Mammary epithelial cell (primary cell): ENCODE measurements at places on chromosomes 13 and 19.

GRCh38 chr13:113732176-113732960 is 26.7 kb upstream of the TMEM255B start:
- DNase-seq, result no peak

DNA sequence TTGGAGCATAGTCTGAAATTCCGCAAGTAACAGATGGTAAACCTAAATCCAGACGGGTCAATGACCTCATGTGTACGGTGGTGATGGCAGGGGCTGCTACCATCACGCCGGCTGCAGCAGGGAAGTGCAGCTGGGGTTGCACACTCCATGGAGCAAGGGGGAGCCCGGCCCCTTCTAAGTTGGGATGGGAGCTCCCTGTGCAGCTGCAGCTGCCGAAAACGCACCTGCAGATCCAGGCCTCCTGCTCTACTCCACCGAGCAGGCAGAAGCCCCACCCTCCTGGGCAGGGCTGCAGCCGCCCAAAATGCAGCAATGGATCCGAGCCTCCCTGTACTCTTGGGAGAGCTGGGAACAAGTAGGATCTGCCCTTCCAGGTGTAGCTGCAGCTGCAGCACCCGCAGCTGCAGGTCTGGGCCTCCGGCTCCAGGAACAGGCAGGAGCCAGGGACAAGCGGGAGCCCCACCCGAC is 25.5 kb downstream of the KBTBD6 start:
- DNase-seq, result no peak

- DNase-seq, result peak; percentile 50
Observed at GRCh38 chr19:4722671-4723594, 709 bp downstream of the DPP9 start.

- DNase-seq, result peak; percentile 3
Observed at GRCh38 chr13:26785838-26786630, 25.4 kb upstream of the GPR12 start.

DNA sequence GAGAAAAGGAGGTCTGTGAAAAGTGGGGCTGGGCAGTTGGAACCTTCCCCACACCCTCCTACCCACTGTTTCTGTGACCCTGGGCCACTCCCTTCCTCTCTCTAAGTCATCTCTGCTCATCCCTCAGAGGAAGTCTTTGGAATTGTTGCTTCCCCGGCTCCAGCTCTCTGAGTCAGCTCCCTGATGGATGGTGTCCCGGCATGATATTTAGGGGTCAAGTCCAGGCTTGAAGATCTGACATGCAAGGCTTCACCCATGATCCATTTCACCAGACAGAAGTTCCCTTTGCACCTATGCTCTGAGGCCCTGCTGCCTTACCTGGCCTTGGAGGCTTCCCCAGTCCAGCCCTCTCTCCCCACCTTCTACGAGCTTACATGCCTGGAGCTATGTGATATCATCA is 13.3 kb downstream of the EXOC3L2 start:
- DNase-seq, result peak; percentile 92

DNA sequence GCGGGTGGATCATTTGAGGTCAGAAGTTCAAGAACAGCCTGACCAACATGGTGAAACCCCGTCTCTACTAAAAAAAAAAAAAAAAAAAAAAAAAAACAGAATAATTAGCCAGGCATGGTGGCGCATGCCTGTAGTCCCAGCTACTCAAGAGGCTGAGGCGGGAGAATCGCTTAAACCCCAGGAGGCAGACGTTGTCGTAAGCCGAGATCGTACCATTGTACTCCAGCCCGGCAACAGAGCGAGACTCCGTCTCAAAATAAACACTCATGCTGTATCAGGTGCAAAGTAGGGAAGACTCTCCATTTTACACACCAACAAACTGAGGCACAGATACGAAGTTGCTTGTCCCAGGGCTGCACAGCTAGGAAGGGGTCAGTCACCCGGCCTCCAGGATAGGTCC is 15.6 kb downstream of the TLE6 start:
- no peak for DNase-seq

DNA sequence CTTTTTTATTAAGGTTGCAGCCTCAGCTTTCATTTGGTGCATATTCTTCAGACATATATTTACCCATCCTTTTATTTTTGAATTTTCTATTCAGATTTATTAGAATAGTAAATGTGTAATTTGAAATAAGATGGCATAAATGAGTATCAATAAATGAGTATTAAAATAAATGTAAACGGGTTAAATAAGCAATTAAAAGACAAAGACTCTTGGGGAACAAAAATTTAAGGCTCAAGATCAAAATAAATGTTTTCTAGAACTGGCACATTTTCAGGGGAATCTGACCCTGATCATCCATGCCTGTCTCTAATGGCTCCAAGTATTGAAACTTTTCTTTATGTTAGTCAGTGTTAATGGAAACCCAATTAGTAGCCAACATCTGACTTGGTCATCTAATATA is 3.0 kb downstream of the OR10H3 start:
- DNase-seq, result no peak

GRCh38 chr19:39030854-39031367 is 1.4 kb downstream of the FBXO27 start:
- no peak for DNase-seq

DNA sequence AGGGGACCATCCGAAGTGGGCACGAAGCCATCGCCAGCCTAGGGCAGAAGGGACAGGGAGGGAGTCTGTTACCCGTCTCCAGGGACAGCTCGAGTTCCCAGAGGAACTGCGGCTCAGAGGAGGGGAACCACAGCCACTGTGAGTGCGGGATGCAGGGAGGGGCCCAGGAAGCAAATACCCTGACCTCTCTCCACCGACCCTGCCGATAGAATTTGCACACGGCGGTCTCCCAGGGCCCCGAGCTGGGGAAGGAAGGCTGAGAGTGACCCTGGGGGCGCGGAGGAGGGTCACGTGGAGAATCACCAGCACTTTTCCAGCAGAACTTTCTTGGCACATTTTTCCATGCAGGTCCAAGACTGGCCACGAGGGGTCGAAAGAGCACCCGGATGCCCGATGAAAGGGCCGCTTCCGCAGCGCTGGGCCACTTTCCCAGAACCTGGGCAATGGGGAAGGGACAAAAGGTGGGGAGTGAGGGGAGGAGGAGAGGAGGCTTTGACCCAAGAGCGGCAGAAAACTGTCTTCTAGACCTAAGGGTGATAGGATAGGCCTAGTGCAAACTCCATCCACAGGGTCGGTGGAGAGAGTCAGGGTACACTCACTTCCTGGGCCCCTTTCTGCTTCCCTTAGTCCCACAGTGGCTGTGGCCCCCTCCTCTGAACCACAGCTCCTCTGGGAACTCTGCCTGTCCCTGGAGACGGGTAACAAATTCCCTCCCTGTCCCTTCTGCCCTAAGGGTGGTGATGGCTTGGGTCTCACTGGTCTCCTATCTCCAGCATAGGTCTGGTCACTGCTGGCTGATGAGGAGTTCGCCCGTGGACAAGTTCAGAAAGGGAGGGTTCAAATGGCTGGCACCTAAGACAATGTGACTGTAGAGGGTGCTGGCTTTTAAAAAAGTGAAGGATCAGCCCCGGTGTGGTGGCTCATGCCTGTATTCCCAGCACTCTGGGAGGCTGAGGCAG is 5.3 kb upstream of the GPR4 start:
- peak; percentile 48 for DNase-seq

GRCh38 chr19:7605490-7606222 is 10.0 kb downstream of the CAMSAP3 start:
- DNase-seq, result peak; percentile 16

- no peak for DNase-seq
Observed at GRCh38 chr19:48970923-48971395, 5.8 kb downstream of the FTL start.

GRCh38 chr13:58852076-58852475 is 1220.5 kb downstream of the PCDH17 start:
- peak; percentile 0 for DNase-seq

GRCh38 chr13:34657716-34658115 is 284.4 kb upstream of the NBEA start:
- DNase-seq, result peak; percentile 75

GRCh38 chr13:73618275-73618865 is 515.8 kb downstream of the KLF12 start:
- DNase-seq, result no peak

DNA sequence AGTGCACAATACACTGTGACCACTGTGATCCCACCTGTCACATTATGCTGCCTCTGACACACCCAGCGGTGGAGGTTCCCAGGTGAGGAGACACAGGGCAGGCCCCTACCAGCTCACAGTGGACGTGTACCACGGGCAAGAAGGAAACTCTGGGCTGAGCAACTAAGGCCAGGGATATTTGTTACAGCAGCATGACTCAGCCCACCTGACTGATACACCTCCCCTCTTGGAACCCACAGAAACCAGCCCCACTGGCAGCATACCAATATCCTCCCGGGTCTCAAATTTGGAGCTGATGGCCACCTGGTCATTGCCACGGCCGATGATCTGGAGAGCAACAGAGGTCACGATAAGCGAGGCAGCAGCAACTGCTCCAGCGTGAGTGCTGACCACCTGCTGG is 14.9 kb downstream of the KLC3 start:
- DNase-seq, result no peak

DNA sequence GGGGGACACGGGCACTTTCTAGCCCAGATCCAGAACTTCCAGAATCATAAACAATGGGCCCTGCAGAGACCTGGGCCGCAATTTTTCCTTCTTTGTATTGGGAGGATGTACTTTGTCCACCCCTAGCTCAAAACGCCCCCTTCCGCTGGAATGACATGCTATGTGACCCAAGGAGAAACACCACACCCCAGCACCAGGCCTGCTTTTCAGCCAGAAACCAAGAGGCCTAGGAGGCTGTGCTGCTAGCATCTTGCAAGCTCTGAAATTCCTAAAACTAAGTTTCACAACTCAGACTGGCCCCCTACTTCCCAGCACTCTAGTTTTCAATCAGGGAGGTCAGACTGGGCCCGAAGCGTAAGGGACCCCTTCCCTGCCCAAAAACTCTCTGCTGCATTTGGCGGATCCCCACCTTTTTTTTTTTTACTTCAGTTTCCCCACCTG is 538 bp downstream of the LSM4 start:
- DNase-seq, result no peak
